Psoas muscle (tissue), 8 donors: ENCODE measurements at places on chromosomes 1 and 21. TPM values are rescaled to one million over a fixed set of nuclear protein-coding genes. Genes with fewer than 3 reads are reported as not detected.

ESPN gene
- not detected for polyA plus RNA-seq

TCHH gene
- polyA plus RNA-seq: 0.01 TPM

CASQ2 gene
- 68.3 TPM for polyA plus RNA-seq

BRINP2 gene
- 0.20 TPM for polyA plus RNA-seq

SPRR5 gene
- polyA plus RNA-seq: not detected

NPPA gene
- 0.13 TPM for polyA plus RNA-seq

OR2T2 gene
- not detected for polyA plus RNA-seq

- no peak overlapping the region for H3K4me3 ChIP-seq
- no peaks in the 10 kb centered on the region for H3K27me3 ChIP-seq
- no peaks in the 10 kb centered on the region for H3K36me3 ChIP-seq
- H3K4me1 ChIP-seq: no peaks in the 10 kb centered on the region
- DNase-seq: no peak
- no peak overlapping the region for H3K27ac ChIP-seq
These were observed 1639.3 kb downstream of the KCNT2 start for GRCh38 chr1:194968916-194969315.

- H3K27me3 ChIP-seq: peaks cover 4% of the 10 kb centered on the region
- H3K27ac ChIP-seq: no peak overlapping the region
- H3K36me3 ChIP-seq: no peaks in the 10 kb centered on the region
- H3K4me1 ChIP-seq: peaks cover 4% of the 10 kb centered on the region
These were observed 37.7 kb downstream of the KIAA0040 start for GRCh38 chr1:175154629-175155472.

- no peak overlapping the region for H3K4me3 ChIP-seq
- H3K27ac ChIP-seq: no peak overlapping the region
- peak; percentile 52 for DNase-seq
- no peaks in the 10 kb centered on the region for H3K36me3 ChIP-seq
These were observed 27.5 kb upstream of the COL9A2 start for GRCh38 chr1:40344597-40344996.

DNA sequence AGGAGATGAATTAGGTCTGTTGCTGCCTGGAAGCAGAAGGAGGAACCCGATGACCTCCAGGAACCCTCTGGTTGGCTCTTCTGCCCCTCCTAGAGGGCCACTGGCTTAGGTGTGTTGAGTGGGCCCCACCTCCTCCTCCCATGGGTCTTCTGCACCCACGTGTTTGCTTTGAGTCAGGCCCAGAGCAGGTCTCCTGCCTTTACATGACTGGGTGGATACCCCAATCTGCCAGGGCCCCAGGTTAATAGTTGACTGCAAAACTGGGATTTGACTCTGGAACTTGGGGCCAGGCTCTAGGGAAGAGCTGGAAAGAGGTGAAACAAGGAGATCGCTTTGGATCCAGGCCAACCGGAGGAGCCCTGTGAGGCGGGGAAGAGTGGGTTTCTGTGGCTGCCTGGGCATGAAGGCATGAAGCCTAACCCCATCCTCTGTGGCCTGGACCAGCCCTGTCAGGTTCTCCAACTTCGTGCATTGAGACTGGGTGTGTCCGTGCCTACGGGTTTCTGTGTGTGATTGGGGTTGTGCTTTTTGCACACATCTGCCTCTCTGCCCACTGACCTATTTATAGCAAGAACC lies 7.8 kb upstream of the LAD1 start:
- peaks cover 33% of the 10 kb centered on the region for H3K36me3 ChIP-seq
- H3K4me1 ChIP-seq: no peaks in the 10 kb centered on the region
- no peak overlapping the region for H3K4me3 ChIP-seq
- no peaks in the 10 kb centered on the region for H3K27me3 ChIP-seq

GRCh38 chr1:71170925-71171324 lies 90.1 kb upstream of the ZRANB2 start:
- H3K36me3 ChIP-seq: no peaks in the 10 kb centered on the region
- no peak for DNase-seq
- no peak overlapping the region for H3K27ac ChIP-seq

DNA sequence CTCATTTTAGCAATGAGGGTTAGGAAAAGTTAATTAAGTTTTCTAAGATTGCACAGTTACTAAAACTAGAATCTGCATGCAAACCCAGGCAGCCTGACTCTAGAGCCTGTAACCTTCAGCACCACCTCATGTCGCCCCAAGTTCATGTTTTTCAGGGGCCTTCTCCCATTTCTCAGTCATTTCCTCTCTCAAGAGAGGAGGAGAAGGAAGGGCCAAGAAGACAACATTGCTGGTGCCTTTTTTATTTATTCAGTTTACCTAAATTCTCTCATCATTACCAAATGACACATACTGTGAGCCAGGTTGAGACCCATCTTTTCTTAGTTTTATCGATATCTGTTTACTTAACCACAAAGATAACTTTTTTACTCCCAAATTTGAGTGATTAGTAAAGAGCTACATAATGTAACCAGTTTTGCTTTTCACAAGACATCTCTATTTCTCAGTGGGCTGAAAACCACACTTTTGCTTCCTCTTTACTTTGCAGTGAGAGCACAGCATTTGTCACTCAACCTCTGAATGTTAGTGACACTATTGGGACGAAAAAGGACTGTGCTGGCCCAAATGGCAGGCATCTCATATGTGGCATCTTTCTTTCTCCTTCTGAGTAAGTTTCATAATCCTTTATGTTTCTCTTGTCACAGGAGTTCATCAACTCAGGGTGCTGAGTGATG lies at the start of gene CD101:
Gene CD101, plus strand, starts transcription at position 507 of the 674 bp plus-strand sequence. Its CDS starts 58 bp downstream, at position 565.
- no peaks in the 10 kb centered on the region for H3K36me3 ChIP-seq
- H3K27ac ChIP-seq: no peak within 1 kb of the TSS
- no peak for DNase-seq
- H3K4me1 ChIP-seq: no peaks in the 10 kb centered on the region
- no peak within 1 kb of the TSS for H3K4me3 ChIP-seq

- no peaks in the 10 kb centered on the region for H3K27me3 ChIP-seq
- H3K27ac ChIP-seq: no peak overlapping the region
- DNase-seq: no peak
These were observed 30.4 kb downstream of the CTH start for GRCh38 chr1:70441392-70442035.

DNA sequence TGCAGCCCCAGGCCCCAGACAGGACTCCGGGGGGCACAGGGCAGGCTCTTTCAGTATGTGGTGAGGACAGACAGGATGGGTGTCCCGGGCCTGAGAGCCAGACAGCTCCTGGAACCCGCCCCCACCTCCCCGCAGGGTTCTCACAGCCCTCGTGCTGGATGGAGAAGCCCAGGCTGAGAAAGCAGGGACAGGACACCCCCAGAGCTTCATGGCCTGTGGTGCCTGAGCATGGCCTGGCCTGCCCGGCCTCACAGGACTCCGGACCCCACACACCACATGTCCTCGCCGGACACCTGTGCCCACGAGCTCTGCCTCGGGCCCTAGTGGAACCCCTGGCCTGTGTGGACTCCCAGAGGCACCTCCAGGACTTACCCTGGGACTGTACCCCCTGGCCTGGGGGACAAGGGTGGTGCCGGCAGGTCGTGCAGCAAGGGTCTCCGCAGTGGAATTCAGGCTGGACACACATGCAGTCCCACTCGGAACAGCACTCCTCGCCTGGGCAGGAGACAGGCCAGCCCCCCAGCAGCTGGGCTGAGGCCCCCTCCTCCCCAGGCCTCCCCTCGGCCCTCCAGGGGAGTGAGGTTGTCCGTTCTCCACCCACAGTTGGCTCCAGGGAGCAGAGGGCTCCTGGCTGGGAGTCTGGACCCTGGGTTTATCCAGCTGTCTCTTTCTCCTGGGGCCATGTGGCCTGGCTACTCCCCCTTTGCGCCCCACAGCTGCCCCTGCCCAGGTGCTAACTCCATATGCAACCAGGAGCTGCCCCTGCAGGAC lies 1.2 kb downstream of the TNFRSF18 start:
- peaks cover 13% of the 10 kb centered on the region for H3K27me3 ChIP-seq
- no peak overlapping the region for H3K4me3 ChIP-seq
- peak; percentile 10 for DNase-seq
- no peaks in the 10 kb centered on the region for H3K36me3 ChIP-seq
- H3K27ac ChIP-seq: no peak overlapping the region

DNA sequence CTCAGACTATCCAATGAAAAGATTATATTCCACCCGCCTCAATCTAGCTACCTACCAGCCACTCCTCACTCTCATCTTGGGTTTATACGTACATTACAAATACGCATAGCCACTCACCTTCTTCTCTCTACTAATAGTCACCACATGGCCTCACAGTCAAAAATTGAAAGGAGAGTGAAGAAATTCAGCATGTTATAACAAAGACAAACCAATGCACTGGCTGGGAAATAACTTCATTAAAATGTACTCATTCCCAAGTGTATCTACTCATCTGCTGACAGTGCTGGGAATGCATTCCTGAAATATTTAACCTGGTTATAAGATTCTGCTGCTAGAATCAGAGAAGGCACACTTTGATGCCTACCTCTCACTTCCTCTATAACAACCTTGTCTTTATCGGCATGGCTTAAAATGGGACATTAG lies 6.5 kb downstream of the ZNF644 start:
- H3K4me3 ChIP-seq: no peak overlapping the region
- peaks cover 3% of the 10 kb centered on the region for H3K36me3 ChIP-seq
- no peaks in the 10 kb centered on the region for H3K27me3 ChIP-seq
- DNase-seq: no peak
- peaks cover 58% of the 10 kb centered on the region for H3K4me1 ChIP-seq

DNA sequence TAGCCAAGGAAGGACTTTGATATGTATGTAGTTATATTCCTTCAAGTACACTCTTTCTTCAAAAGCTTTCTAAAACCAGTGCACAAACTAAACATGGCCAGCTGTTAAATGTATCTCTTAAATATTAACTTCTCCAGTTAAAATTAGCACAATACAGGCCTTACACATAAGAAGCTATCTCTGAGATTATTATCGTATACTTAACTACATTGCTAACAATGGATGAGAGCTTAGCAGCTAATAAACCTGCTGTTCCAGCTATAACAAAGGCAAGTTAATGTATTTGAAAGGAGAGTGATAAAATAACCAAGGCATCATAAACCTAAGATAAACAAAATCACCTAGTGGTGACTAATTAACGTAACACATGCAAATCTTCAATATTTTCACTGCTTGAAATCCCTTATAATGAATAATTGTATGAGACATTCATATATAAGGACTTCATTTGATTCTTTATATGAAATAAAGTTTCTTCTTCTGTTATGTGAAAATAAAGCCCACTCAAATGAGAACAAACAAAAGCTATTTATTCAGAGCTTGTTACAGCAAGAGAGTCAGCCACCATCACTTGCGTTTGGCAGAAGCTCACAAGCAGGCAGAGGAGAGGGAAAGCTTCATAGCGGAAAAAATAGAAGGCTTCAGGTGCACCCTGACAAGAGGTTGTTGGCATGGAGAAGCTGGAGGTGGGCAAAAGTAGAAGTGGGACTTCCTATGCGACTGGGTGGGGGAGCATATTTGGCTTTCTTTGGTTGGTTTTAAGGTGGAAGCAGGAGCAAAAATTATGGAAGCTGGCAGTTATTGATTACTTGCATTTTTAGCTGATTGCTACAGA lies 274.1 kb upstream of the CHRM3 start:
- H3K4me3 ChIP-seq: no peak overlapping the region
- H3K27me3 ChIP-seq: no peaks in the 10 kb centered on the region
- DNase-seq: no peak
- no peak overlapping the region for H3K27ac ChIP-seq
- no peaks in the 10 kb centered on the region for H3K36me3 ChIP-seq

- H3K27me3 ChIP-seq: no peaks in the 10 kb centered on the region
- H3K27ac ChIP-seq: no peak overlapping the region
- peaks cover 4% of the 10 kb centered on the region for H3K4me1 ChIP-seq
- H3K36me3 ChIP-seq: no peaks in the 10 kb centered on the region
These were observed 11.7 kb downstream of the LUZP1 start for GRCh38 chr1:23156940-23157339.

DNA sequence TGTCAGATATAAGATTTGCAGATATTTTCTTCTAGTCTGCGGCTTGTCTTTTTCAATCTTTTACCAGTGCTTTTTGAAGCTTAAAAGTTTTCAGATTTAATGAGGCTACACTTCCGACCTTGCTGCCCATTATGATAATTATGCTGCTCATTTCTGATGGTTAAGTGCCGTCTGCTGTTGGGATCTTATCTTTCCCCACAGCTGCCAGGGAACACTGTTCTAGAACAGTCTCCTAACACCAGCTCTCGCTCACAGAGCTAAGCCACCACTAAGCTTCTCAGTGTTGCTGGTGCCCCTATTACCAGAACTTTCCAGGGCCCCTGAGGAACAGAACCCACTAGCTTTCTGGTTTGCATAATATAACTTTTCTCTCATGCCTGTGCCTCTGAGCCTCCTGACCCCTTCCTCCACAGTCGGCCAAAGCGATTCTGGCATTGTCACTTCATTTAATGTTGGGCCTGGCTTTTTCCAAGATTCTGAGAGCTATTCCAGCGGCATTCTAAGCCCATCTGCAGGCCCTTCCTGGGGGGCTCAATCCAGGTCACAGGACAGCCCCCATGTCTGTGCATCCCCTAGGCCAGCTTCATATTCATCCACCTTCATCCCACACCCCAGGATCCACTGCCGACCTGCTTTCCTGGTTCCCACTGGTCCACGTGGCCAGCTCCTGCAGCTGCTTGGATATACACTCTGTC lies 237.0 kb downstream of the PTPRU start:
- H3K27me3 ChIP-seq: no peaks in the 10 kb centered on the region
- H3K4me3 ChIP-seq: no peak overlapping the region
- no peak overlapping the region for H3K27ac ChIP-seq
- DNase-seq: no peak
- no peaks in the 10 kb centered on the region for H3K36me3 ChIP-seq
- H3K4me1 ChIP-seq: no peaks in the 10 kb centered on the region

DNA sequence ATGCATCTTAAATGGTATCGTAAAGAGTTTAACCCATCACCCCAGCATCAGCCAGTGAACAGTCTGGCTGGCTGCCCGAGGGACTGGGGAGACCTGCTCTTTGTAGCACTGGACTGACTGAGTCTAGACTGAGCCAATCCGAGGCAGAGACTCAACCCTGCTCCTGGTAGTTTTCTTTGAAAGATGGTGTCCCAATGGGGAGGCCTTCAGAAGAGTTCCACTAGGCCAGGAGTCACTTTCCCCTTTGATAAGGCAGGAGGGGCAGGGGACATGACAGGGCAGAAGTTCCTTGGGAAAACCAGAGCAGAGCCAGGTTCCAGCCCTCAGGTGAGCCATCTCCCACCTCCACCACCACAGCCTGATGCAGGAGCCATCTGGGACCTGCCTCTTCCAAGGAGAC lies 203.5 kb downstream of the CAMTA1 start:
- no peak overlapping the region for H3K4me3 ChIP-seq
- H3K27me3 ChIP-seq: no peaks in the 10 kb centered on the region
- H3K36me3 ChIP-seq: no peaks in the 10 kb centered on the region
- DNase-seq: no peak
- peaks cover 4% of the 10 kb centered on the region for H3K4me1 ChIP-seq

DNA sequence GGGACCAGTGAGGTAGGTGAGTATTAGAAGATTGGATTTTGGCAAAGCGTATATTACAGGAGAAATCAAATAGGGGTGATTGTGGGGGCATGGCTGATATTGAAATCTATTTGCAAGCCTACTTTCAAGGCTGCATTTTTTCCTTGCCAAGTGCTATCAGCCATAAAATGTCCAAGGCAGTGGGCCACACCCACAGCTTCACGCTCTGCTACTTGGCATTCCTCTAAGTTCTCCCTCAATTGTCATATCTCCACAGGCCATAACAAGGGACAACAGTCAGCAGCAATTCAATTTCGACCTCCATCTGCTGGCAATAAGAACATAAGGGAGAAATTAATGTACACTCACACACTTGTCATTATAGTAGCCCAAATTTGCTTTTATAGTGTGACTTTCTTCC lies 667.1 kb upstream of the PKN2 start:
- H3K36me3 ChIP-seq: no peaks in the 10 kb centered on the region
- DNase-seq: no peak
- H3K27ac ChIP-seq: no peak overlapping the region
- H3K4me1 ChIP-seq: no peaks in the 10 kb centered on the region
